Midbrain (tissue), 1 donor: ENCODE measurements at places on chromosomes 2 and 18.
A peak's percentile ranks its signal among the peaks of the same experiment; 100 is the strongest.

GRCh38 chr2:84297155-84297554 is 161.9 kb downstream of the SUCLG1 start:
- no peak for DNase-seq

DNA sequence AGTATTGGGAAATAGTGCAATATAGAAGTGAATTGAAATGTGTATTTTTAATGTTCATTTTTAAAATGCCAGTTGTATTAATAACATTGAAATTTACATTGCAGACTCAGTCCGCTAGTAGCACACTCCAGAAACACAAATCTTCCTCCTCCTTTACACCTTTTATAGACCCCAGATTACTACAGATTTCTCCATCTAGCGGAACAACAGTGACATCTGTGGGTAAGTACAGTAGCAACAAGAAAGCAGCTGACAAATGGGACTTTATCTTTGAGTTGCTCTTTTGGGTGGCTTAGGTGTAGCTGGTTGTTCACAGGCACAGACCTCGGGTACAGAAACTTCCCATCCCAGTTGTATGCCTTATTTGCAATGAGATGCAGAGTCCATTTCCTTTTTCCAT is 118.2 kb upstream of the IL1R2 start:
- no peak for DNase-seq

DNA sequence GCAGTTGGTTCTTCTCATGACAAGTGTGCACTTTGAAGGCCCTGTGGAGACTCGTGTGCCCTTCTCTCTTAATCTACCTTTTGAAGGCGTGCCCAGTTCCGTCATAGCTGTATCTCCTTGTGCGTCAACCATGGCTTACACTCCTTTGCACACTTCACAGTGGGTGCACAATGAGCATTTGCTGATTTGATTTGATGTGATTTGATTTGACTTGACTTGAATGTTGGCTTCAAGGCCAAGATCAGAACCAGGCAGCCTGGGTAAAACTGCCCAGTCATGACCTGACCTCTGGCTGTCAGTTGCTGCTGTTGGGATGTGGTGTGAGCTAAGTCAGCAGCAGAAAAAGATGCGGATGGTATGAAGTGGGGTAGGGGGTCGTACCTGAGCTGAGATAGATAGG is 670.3 kb upstream of the HS6ST1 start:
- no peak for DNase-seq

- no peak for DNase-seq
These were observed 53.5 kb downstream of the COPS8 start for GRCh38 chr2:237139123-237139675.

GRCh38 chr18:706405-706804 is 6.0 kb downstream of the ENOSF1 start:
- peak; percentile 37 for DNase-seq

GRCh38 chr2:43111788-43112554 is 114.4 kb downstream of the ZFP36L2 start:
- DNase-seq = no peak

DNA sequence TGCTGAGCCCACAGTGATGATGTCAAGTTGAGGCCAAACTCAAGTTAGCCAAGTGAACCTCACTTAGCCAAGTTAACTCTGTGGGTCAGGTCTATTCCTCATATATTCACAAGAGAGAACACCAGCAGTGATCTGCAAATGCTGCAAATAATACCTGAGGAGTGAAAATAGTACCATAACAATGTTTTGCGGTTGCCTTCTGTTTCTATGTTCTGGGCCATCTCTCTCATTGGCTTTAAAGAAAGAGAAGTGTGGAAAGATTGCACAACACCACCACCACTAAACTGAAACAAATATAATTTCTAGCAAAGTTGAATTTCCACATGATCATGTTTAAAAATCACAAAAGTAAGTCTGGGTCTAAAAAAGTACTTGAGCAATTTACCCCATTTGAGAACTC is 211.1 kb upstream of the GALNT5 start:
- DNase-seq = no peak

GRCh38 chr2:45301307-45302277 is 292.3 kb upstream of the SIX2 start:
- DNase-seq = no peak
